Aorta (tissue), 5 donors: ENCODE measurements at places on chromosomes 1 and 21.

DNA sequence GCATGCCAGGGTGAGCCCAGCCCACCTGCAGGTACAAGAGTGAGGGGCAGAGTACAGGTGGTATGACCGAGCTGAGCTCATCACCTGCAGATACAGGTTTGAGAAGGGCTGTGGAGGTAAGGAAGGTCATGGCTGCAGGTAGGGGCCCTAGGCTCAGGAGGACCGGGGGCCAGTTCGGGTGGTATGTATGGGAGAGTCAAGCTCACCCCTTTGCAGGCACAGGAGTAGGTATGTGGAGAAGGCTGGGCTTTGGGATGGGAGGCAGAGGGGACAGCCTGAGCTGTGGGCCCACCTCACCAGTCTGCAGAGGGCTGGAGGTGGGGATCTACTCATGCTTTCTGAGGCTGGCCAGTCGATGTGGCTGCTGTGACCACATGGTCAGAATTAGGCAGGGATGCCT lies 17.2 kb downstream of the PODN start:
- DNase-seq: peak; percentile 67

GRCh38 chr1:56152635-56153034 lies 426.7 kb downstream of the PLPP3 start:
- no peak for DNase-seq

DNA sequence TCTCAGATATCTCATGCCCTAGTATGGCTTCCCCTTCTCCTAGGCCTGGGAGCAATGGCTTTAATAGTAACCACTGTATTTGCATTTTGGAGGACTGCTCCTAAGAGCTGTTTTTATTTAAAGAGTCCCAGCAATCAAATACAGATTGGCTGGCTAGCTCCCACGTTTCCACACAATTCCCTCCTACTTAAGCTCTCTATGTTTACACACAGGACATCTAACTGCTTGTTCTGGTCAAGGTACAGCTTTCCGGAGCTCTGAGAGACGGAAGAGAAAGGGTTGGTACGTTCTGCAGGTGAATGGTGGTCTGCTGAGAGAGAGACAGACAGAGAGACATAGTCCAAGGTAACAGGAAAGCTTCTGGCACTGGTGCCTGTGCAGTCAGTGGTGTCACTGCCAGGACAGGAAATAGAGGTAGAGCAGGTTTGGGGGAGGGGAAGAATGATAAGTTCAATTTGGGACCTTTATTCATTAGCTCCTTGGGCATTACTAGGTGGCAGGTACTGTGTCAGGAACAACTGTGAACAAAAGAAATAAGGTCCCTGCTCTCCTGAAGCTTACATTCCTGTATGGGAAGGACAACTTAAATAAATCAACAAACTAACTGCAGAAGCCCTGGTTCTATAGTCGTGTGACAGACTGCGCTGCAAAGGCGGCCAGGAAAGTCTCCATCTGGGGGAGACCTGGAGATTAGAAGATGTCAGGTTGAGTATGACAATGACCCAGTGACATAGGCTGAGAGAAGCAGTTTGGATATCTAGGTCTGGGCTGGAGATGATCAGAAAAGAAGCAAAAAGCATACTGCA lies 1.2 kb upstream of the SLC25A33 start:
- DNase-seq: no peak

DNA sequence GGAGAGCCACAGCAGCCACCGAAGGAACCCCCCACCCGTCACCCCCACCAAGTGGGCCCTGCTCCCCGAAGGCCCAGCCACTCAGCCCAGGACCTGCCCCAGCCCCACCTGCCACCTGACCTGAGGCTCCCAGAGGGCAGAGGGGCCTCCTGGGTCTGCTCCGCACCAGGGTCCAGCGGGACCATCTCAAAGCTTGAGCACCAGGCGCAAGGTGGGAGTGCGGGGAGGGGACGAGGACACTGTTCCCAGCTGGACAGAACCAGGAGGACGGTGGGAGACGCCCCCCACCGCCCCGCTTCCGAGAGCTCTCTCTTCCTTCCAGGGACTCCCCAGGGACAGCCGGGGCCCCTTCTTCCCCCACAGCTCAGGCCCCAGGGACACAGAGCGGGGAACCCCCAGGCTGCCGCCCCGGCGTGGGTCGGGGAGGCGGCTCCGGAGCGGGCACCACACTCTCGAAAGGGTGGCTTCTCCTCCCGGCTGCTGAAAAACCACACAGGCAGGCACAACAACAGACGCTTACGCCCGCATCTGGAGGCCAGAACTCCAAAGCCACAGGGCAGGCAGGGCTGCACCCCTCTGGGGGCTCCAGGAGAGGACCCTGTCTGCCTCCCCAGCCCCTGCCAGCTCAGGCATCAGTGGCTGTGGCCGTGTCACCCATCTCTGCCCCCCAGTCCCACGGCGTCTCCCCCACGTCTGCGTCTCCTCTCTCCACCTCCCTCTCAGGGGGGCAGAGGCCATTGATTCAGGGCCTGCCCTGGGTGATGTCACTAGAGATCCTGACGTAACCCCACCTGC lies 1.9 kb upstream of the TTLL10 start:
- peak; percentile 64 for DNase-seq

DNA sequence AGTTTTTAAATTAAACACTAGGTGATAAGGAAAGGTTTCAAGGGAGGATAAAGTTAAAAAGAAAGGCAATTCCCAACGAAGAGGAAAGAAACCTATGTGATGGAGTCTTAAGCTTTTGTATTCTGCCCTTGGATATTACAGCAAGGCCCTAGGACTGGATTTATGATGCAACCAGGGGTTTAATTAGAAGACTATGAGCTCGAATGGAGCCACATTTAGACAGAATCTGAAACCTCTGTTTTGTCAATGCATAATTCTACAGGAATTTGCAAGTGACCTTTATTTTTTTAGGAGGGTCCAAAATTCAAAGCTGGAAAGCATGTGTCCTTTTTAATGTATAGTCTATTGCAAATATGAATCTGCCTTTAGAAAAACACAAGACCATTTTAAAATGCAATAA lies 37.9 kb downstream of the TGFB2 start:
- DNase-seq: no peak

DNA sequence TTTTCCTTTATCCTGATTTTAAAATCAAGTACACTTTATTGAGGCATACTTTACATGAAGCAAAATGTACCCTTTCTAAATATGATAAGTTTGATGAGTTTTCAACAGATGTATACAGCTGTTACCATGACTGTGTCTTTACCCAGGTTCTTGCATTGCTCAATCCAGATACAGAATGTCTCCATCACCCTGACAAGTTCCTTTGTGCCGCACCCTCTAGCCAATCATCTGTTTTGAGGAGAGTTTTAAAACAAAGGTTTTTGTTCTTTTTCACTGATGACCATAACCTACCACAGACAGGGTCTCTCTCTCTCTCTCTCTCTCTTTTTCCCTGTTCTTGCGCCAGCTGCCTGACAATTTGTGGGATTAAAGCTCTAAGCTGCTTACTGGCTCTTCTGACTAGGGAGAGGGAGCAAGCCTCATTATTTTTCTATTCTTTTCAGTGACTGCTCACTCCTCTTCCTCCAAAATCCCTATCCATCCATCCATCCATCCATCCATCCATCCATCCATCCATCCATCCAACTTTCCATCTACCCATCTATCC lies 1.2 kb upstream of the KCNE1 start:
- no peak for DNase-seq

- DNase-seq: no peak
Observed at GRCh38 chr1:233477359-233477758, 136.5 kb upstream of the KCNK1 start.

- DNase-seq: no peak
Observed at GRCh38 chr1:233935297-233935868, 30.9 kb downstream of the SLC35F3 start.

DNA sequence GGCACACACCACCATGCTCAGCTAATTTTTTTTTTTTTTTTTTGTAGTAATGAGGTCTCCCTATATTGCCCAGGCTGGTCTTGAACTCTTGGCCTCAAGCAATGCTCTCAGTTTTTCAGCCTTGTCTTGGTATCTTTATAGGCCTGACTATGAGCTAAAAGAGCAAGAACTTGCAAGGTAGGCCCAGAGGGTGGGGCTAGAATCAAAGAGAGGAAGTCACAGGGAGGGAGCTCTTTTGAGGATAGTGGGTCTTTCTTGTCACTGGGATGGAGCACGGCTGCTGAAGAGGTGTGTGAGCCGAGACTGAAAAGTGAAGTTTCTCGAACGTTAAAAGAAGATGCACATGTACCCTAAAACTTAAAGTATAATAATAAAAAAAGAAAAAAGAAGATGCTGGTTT lies 260.0 kb upstream of the BEND5 start:
- DNase-seq: no peak

GRCh38 chr1:56098946-56099345 lies 480.4 kb downstream of the PLPP3 start:
- DNase-seq: no peak

- no peak for DNase-seq
Observed at GRCh38 chr1:167997037-167997575, 60.2 kb upstream of the MPC2 start.

GRCh38 chr1:39959651-39960333 lies 4.8 kb downstream of the MFSD2A start:
- no peak for DNase-seq

DNA sequence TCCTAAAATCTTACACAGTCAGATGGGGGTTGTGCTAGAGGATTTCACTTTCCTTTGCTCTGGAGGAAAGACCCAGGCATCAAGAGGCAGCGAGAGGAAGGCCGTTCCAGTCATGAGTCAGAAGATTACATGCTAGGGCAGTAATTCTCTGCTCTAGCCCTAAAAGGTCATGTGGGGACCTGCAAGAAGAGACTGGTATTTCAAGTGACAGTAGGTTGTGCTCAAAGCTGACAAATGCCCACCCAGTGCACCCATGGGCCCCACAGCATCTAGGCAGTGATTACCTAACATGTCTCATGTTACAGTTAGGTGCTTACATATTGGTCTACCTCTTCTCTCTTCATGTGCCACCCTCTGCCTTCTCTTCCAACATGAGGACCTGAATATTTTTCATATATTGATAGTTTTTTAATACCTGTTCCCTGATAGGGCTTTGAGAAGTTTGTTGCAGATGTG lies 99.7 kb upstream of the BEND5 start:
- no peak for DNase-seq
